ENCODE measurements at places on chromosomes 5 and 9.

- peak; percentile 65 for DNase-seq
Measured at GRCh38 chr5:122156724-122157325, 27.5 kb downstream of the ZNF474 start.

GRCh38 chr9:73093016-73093739 is 58.5 kb upstream of the ANXA1 start:
- DNase-seq: no peak

- DNase-seq: no peak
Measured at GRCh38 chr9:111959468-111960359, 63.1 kb downstream of the UGCG start.

GRCh38 chr9:107723015-107723414 is 233.4 kb upstream of the KLF4 start:
- DNase-seq: no peak

GRCh38 chr5:158843305-158843704 is 256.4 kb downstream of the EBF1 start:
- peak; percentile 12 for DNase-seq

DNA sequence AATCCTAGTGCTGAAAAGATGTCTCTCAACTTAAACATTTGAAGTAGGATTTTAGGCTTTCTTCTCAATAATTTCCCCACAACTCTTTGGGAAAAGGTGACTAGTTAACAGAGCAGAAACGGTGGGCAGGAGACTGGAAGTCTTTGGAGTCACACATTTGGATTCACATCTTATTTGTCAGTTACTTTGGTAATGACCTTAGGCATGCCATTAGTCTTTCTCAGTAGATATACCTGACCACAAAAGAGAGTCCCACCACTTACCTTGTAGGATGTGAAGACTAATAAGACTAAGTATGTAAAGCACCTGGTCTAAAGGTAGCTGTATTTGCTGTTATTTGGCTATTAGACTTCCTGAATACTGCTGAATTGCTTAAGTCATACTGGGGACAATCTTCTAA is 35.4 kb downstream of the DAP start:
- no peak for DNase-seq

- DNase-seq: no peak
Measured at GRCh38 chr5:175092691-175093090, 351.3 kb downstream of the DRD1 start.

DNA sequence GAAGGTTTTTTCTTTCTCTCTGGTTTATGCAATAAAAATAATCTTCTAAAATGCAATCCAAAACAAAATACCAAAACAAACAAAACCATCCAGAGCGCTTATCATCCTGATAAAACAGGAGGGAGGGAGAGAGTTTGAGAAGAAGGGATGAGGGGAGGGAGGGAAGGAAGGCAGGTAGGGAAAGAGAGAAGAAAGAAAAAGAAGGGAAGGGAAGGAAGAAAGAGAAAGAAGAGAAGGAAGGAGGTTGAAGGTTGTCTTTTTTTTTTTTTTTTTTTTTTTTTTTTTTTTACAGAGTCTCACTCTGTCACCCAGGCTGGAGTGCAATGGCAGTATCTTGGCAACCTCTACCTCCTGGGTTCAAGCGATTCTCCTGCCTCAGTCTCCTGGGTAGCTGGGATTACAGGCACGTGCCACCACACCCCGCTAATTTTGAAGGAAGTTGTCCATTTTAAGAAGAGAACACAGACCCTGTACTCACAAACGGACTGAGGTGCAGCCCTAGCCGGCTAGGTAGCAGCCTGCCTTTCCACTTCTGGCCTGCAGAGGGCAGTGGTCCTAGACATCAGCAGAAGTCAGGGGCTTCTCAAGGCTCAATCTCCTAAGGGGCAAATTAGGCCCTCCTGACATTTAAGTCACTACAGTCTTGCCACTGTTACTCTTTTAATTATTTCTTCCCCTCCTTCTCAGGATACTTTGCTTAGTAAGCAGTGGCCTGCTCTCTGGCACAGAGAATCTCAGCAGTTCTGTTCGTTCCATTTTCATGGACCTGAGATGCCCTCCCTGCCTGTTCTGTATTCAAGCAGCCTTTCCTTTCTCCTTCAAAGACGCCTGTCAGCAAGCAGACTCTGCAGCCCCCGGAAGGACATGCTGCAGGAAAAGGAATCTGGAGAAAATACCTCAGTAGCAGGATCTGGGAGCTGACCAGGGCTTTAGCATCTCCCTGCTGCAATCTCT is 76.4 kb downstream of the EPB41L4B start:
- peak; percentile 90 for DNase-seq

- DNase-seq: no peak
Measured at GRCh38 chr9:92187989-92188714, 72.9 kb upstream of the SPTLC1 start.

GRCh38 chr9:91899219-91899563 is 50.8 kb downstream of the ROR2 start:
- no peak for DNase-seq

GRCh38 chr9:109476642-109477257 is 21.4 kb downstream of the PTPN3 start:
- DNase-seq: no peak

GRCh38 chr5:138102454-138103318 is 18.9 kb downstream of the WNT8A start:
- no peak for DNase-seq

GRCh38 chr5:132475497-132475882 is 15.1 kb downstream of the IRF1 start:
- no peak for DNase-seq

DNA sequence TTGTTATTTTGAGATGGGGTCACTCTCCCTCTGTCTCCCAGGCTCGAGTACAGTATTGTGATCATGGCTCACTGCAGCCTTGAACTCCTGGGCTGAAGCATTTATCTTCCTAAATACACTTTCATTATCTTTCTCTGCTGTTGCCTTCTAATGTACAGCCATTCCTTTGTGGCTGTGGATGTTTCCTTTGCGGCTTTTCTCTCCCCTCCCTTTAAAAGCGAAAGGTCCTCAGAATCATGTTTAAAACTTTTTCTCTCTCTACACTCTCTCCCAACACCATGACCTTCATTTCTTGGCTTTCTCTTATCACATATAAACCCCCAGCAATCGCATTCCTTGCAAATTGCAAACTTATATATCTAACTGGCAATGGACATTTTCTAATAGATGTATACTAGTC is 1.6 kb downstream of the IFNA2 start:
- no peak for DNase-seq

GRCh38 chr5:123429993-123430392 is 6.8 kb upstream of the CEP120 start:
- DNase-seq: no peak

- DNase-seq: peak; percentile 89
Measured at GRCh38 chr9:134778841-134779411, 101.7 kb upstream of the FCN2 start.

- peak; percentile 18 for DNase-seq
Measured at GRCh38 chr5:170504616-170505266, 921 bp downstream of the KCNIP1 start.
